ENCODE measurements at places on chromosomes 4 and X.

- DNase-seq = peak; percentile 38
These were observed 20.4 kb upstream of the SEPSECS start for GRCh38 chr4:25180524-25181131.

DNA sequence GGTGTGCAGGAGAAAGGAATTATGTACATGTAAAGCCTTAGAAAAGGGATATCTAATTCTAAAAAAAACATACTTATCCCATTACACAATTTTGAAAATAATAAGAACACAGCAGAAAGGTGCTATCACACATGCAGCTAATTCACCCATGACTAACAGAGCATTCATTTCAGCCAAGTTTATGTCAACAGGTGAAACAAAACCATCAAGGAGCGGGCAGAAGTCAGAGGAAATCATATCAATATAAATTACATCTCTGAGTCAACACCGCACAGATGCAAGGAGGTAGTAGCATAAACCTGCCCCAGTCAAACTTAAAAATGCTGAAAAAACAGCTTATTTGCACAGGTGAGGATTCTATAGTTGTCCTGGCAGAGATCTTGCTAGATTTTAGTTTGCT, 197.9 kb downstream of the PRDM5 start:
- DNase-seq = peak; percentile 74

GRCh38 chr4:48954314-48954713, 31.8 kb upstream of the CWH43 start:
- no peak for DNase-seq

DNA sequence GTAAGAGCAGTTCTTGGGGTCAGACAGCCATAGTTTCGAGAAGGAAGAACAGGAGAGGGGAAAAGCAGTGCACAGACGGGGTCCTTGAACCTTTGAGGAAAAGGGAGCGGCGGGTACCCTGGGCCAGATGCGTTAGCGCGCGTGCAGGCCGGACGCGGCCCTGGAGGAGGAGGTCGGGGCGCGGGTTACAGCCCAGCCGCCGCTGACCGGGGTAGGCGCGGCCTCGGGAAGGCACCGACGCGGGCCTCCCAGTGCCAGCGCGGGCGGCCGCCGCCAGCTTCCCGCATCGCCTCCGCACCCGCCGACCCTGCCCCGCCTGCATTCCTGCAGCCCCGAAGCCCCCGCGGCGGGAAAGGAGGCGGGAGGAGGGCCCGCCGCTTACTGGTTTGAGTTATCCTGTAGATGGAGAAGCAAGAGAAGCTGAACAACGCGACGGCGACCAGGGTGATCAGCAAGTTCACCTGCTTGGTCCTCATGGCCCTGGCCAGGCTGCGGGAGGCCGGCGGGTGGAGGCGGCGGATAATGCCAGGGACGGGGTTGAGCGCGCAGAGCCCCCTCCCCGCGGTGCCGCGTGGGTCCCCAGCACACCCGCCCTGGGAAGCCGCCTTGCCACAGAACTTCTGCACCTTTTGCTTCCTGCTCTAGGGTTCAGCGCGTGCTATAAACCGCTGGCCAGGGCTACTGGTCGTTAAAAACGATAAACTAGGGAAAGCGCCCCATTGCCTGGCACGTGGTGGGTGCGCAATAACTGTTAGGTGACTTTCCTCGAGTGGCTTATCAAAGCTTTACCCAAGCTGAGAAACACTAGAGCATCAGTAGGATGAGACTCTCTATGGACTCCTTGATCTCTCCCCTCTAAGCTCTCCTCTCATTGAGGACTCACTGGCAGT, at the start of gene MGAT4D:
Gene MGAT4D (minus strand): TSS at position 547 of the 890 bp plus-strand sequence. CDS start 71 bp downstream, at position 476.
- no peak for DNase-seq

GRCh38 chrX:30734782-30735181, 81.6 kb downstream of the GK start:
- DNase-seq = no peak

DNA sequence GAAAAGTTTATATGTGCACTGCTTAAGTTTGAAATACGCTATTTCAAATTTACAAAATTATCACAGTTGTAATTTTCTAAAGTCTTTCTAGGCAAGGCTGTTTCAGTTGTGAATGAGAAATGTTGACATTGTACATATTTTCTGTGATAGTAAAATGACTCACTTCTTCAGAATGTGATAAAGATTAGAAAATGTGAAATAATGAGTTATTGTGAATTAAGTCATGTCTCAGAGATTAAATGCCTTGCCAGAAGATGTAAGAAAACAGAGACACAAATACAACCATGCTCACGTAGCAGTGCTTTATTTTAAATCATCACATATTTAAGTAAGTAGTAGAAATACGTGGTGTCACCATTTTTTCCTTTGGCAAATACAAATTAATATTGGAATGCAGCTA, 768 bp downstream of the CLCN4 start:
- DNase-seq = no peak

GRCh38 chrX:35166023-35166422, 223.4 kb downstream of the FAM47B start:
- DNase-seq = no peak

GRCh38 chr4:145333786-145334185, 147.9 kb upstream of the SMAD1 start:
- DNase-seq = no peak
